ENCODE measurements at places on chromosomes 7 and 10.

DNA sequence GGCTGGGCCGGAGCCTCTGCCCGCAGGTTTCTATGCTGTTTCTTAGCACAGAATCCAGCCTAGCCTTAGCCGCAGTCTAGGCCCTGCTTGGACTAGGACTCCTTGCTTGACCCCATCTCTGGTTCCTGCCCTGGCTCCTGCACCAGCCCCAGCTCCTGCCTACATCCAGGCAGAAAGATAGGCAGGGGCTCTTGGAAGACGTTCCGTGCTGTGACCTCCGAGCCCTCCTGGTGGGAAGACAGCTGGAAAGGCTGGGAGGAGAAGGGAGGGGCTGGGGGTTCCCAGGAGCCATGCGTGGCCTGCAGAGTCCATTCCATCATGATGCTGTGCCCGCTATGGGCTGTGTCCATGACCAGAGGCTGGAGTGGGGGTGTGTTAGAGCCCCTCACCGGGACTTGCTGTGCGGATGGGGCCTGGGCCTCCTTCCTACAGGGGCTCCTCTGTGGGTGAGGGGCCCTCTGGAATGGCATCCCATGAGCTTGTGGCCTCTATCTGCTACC is 26.2 kb downstream of the RAMP3 start:
- no peak for DNase-seq

DNA sequence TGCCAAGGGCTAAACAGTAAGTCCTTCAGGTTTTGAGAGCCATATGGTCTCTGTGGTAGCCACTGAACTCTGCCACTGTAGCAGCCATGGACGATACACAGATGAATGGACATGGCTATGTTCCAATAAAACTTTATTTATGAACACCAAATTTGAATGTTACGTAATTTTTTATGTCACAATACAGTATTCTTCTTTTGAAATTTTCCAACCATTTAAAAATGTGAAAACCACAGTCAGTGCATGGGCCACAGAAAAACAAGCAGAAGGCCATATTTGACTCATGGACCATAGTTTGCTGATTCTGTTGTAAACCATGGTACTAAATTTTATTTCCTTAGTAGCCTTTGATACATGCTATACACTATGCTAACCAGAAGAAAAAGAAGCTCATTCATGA is 361.8 kb downstream of the MAGI2 start:
- DNase-seq, result no peak

DNA sequence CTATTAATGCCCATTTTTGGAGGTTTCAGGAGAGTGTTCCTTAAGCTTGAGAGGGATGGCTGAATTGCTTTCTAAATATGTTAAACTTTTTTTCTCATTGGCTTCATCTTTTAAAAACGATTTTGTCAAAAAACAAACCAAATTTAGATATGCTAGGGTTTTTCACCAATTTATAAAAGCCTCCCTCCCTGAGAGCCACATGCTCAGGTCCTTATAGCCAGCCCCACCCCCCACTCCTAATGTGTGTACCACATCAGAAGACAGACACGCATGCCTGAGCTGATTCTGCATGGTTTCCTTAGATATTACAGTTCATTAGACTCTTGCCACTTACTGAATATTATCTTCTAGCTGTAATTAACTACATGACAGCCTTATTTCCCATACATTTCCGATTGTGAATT is 2.0 kb downstream of the CUL1 start:
- DNase-seq, result peak; percentile 60

DNA sequence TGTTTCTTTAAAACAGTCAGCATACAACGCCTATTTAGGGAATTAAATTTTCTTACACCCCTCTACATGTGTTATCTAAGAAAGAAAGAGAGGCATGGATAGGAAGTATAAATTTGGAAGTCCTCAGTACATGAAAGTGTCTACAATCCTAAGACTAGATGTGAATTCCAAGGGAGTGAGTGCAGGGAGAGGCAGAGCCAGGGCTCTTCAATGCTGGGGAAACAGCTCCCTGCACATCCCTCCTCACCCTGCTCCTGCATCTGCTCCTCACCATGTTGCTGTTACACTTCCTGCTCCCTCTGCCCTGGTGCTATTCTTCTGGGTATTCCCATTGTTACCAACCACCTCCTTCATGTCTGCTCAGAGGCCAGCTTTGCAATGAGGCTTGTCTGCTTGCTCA is 229.1 kb upstream of the AKR1E2 start:
- peak; percentile 27 for DNase-seq

GRCh38 chr7:81284576-81284975 is 365.7 kb upstream of the SEMA3C start:
- DNase-seq, result peak; percentile 60

DNA sequence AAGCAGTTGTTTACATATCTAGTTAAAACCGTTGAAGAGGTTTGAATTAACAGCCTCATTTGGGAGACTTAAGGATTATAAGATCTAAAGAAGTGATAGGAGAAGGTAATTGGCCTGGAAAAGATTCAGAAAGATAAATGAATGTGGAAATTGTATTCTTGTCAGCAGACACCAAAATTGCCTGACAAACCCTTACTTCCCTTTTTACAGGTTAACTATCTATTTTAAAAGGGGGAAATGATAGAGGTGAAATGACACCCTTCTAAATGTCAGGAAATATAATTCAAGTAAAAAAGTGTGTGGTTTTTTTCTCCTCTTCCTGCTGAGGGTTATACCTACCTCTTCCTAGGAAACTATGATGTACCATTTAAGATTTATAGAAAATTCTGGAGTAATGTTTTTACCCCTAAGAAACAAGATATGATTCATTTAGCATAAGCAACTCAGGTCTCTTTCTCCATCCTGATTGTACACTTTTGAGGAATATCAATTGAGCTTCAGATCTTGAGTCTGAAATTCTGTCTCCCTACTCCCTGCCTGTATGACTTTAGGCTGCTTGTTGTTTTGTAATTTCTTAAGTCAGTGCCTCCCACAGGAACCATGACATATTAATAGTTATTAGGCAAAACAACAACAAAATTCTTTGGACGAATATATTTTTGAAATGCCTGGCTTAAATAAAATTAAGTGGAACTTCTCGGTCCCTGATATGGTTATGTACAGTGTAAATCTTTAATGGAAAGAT is 250.4 kb downstream of the RNLS start:
- DNase-seq, result no peak

DNA sequence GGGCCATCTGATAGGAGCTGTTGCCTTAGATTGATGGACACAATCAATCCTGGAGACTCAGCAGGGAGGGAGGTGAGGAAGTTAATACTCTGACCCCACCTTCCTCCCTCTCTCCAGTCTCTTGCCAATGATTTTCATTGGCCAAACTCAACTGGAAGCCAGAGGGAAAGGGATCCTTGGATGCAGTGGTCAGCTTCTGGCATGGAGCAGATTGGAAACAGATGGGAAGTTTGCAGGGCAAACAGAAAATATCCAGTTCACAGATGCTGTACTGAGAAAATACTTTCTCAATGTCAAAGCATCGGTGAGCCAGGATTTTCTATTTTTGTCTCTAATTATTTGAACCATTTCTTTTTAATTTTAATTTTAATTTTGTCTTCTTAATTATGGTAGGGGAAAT is 170.8 kb downstream of the BBS9 start:
- no peak for DNase-seq

GRCh38 chr10:103828587-103829197 is 26.7 kb downstream of the SH3PXD2A start:
- DNase-seq, result no peak

DNA sequence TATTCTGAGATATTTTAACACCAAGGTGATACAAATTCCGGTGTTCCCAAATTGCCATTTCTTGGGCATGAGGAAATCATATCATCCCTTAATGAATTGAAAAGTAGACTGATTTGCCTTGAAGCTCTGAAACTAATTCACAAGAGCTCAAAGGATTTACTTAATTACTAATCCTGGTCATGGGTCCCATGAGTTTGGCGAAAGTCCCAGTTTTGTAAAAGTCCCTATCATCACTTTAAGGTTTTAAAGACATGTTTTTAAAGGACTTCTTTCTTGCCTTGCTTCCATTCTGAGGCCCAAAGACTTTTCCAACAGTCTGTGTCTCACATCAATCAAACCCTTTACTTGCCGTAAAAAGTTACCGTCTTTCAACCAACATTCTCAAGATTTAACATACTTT is 377.9 kb downstream of the DNAJB9 start:
- DNase-seq, result no peak

DNA sequence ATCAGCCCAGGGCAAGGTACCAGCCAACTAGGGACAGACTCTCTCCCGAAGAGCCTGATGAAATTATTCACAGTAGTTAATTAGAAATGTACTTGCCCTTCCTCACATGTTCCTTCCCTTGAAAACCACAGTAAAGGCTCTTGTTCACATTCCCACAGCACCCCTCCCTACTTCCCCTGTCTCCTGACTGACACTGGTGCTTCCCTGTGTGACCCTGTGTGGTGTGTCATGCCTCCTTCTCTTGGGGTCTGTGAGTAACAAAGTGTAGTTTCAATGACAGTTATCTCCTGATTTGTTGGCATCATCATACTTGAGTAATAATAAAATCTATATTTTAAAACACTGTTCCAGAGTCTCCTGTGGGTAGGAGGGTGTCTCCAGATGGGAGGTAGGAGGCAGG is 209.7 kb downstream of the ABCA13 start:
- no peak for DNase-seq

- DNase-seq, result no peak
Measured at GRCh38 chr10:110011681-110012080, 3.9 kb downstream of the ADD3 start.

GRCh38 chr7:143315776-143316175 is at the start of gene CLCN1:
Gene CLCN1 (plus strand): TSS chr7:143316111. CDS start chr7:143316213, 102 bp downstream.
- DNase-seq, result no peak

DNA sequence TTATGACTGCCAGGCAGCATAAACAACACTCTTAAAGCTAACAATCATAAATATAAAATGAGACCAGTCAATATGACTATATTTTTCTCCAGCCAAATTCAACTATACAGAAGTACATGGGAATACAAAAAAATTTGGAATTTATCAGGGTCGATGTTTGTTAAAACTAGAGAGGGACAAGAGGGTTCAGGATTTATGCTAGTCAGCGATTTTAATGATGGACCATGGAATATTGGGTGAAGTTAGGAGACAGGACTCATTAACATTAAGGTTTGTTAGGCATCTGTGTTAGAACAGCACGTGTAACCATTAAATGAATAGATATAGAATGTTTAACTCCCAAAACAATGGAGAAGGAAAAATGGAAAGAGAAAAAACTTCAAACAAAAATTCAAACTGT is 146.2 kb downstream of the SEM1 start:
- no peak for DNase-seq

GRCh38 chr10:19628767-19629560 is 187.3 kb upstream of the PLXDC2 start:
- no peak for DNase-seq

DNA sequence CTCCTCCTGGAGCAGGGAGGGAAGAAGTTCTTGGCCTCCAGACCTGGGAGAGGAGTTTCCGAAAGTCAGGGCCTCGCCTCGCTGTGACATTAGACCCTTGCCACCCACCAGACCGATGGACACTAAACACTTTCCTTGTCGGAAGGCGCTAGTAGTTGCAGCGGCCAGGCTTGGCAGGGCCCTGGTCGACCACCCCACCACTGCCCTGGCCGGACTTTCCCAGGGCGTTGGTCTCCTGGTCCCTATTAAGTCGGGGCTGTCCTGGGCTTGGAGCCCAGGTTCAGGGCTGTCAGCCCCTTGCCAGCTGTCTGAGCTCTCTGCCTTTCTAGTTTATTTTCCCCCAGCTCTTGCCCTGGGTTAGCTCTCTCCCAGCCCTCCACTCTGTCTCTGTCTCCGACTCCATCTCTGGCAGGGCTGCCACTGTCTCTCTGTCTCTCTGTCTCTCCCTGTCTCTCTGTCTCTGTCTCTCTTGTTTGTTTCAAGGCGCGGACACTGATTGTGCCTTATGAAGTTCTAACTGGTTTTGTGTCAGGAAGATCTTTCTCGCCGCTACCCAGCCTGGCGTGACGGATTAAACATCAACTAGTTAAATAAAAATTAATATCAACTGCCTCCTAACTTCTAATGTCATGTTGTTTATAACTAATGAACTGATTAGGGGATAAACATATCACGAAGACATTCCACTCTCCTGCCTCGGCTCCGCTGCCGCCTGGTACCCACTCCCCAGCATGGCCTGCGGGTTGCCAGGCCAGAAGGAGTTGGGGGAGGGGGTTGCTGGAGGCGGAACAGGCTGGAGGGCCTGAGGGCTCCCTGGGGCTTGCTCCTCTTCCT is 13.8 kb upstream of the PAX2 start:
- DNase-seq, result no peak

- DNase-seq, result no peak
Measured at GRCh38 chr7:156376317-156376716, 264.3 kb upstream of the RNF32 start.

DNA sequence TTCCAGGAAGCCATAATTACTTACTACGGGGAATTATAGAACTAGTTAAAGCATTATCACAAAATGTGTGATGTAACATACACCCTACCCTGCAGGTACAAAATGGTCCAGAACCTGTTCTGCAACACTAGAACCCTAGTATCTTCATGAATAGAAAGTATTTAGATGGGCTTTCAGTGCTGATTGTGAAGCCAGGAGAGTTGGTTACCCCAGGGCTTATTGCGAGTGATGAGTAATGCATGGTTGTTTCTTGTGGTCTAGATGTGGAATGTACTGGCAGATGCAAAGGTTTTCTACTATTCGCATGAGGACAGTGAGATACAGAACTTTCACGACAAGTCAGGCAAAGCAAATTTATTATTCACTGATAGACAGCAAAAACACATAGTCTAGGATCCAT is 33.6 kb upstream of the AGR3 start:
- peak; percentile 90 for DNase-seq

GRCh38 chr10:25633542-25633941 is 300.5 kb upstream of the MYO3A start:
- DNase-seq, result no peak

GRCh38 chr10:96890172-96890513 is 58.0 kb downstream of the LCOR start:
- no peak for DNase-seq

- no peak for DNase-seq
Measured at GRCh38 chr10:90047243-90047729, 345.9 kb downstream of the KIF20B start.

GRCh38 chr7:139918480-139918879 is 89.4 kb downstream of the TBXAS1 start:
- DNase-seq, result no peak
